ENCODE measurements at places on chromosomes 4 and X.

DNA sequence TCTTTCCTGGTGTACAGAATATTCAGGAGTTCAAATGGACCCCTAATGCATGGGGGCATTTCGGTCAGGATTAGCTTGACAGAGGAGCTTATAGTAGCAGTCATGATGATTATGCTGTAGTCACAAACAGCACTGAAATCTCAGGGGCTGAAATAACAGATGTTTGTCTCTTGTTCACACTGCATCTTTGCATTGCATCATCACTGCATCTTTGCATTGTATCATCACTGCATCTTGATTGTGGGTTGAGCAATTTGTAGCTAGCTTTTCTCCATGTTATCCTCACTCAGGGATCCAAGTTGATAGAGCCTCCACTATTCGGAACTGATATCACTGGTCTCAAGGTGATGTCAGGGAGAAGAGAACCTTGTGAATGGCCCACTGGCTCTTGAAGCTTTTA lies 160.9 kb downstream of the GATB start:
- DNase-seq: no peak

GRCh38 chrX:39730662-39731329 lies 367.0 kb downstream of the BCOR start:
- no peak for DNase-seq

DNA sequence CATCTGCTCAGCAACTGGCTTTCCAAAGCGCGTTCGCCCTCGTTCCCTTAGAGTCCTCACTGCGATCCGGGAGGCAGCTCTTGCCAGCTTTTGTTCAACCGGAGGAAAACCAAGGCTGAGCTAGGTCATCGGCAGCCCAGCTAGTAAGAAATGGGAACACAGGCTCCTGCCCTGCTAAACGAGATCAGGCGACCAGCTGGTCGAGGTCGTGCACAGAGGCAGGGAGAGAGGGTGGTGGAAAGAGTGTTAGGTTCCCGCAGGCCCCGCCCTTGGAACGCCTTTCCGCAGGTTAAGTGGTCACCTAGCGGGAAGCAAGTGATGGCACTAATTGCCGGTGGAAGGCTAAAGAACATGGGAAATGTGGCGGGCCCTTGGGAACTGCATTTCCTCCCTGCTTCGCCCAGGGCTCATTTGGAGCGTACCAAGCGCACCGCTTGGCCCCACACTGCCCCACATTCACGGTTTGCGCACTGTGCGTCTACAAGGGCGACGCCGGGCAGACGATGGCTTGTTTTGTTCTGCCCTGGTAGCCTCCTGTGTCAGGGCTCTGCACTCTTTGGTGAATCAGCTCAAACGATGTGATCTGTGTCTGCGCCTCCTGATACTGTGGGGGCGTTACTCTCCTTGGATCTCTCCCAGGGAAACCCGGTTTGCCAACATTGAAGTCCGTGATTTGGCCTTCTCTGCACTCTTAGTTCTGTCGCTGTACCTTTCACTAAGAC lies 7.2 kb upstream of the PRDM8 start:
- no peak for DNase-seq

DNA sequence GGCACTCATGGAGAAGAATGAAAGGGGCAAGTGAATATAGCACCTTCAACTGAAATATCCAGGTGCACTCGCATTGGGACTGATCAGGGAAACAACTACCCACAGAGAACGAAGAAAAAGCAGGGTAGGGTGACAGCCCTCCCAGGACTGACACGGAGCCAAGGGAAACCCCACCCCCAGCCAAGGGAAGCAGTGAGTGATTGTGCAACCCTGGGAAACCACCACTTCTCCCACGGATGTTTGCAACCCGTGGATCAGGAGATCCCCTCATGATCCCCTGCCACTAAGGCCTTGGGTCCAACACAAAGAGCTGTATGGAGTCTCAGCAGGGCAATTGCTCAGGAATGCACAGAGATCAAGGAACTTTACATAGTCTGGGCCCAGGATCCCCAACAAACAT lies 158.5 kb upstream of the HCCS start:
- DNase-seq: no peak

- DNase-seq: no peak
Measured at GRCh38 chrX:21438792-21439191, 64.6 kb downstream of the CNKSR2 start.

DNA sequence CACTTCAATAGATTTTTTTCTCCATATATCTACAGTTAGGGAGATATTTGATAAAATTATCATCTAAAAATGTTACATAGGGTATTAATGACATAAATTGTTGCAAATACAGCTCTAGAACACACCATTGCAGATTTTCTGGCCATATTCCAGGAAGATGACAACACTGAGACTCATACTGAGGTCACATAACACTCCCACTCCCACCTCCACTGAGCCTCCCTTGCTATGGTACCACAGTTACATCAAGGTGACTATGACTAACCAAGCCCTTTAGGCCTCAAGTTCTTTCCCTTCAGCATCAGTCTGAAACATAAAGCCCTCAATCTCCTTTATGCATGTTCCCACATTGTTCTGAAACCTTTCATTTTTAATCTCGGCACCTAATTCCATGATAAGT lies 932.0 kb upstream of the IGFBP7 start:
- DNase-seq: no peak

DNA sequence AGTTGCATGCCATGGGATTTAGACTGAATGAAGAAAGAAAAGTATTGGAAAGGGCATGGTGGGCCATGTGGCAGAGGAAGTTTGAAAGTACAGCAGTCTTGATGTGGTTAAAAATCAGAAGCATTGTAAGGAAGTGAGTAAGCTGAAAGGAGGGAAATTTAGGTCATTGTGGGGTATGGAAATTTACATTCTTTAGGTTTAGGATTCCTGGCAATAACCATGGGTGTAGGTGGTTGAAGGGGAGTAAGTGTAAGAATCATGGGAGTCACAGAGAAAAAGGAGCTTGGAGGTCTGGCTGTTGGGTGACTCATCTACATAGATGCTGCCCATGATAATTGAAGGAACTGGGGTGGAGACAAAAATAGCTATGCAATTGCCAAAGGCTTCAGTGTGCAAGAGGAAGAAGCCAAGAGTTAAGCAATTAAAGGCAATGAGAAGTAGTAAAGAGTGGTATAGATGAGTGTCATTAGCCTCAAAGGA lies 243.8 kb upstream of the LDB2 start:
- DNase-seq: no peak

GRCh38 chr4:10593130-10593529 lies 91.4 kb downstream of the CLNK start:
- no peak for DNase-seq

DNA sequence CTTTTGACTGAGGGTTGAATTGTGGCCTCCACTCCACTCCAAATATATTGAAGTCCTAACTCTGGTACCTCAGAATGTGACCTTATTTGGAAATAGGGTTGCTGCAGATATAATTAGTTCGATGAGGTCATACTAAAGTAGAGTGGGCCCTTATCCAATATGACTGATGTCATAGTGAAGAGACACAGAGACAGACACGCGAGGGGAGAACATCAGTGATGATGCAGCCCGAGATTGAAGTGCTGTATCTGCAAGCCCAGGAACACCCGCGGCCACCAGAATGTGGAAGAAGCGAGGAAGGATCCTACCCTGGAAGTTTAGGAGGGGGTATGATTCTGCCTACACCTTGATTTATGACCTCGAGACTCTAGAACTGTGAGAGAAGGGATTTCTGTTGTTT lies 279.0 kb downstream of the ANKRD50 start:
- DNase-seq: no peak

All from NCI-H1048 (cell line).